Fibroblast of skin of right biceps (primary cell): ENCODE measurements at places on chromosomes 6 and 20.

- DNase-seq = peak; percentile 33
Measured at GRCh38 chr6:131172222-131172621, 37.0 kb downstream of the AKAP7 start.

DNA sequence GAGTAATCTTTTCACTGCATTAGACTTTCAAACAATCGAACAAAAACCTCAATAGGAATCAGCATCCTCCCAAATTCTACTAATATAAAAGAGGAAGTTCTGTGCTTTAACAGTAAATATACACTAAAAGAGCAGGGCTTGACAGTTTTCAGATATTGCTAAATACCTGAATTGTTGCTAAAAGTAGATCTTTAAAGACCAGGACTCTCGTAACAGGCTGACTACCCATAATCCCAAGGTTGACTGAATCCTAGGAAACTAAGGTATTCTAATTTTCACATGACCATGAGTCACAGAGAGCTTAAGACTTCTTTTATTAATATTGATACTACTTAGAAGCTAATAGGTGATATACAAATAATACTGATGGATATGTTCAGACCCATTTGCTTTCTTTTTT, 10.1 kb downstream of the CD164 start:
- no peak for DNase-seq

DNA sequence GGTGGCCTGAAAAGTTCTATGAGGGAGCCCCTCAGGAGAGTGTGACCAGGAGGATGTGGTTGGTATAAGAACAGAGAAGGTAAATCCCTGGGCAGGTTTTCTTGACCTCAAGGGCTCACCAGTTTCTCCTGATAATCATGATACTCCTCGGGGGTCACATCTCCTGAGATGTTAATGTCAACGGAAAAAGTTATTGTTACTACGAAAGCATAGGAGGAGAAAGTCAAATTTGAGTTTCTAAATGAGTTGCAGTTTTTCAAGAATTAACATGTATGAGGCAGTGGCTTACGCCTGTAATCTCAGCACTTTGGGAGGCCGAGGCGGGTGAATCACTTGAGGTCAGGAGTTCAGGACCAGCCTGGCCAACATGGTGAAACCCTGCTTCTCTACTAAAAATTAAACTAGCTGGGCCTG, 23.4 kb downstream of the MGME1 start:
- no peak for DNase-seq

GRCh38 chr6:106275692-106276091, 49.9 kb downstream of the ATG5 start:
- DNase-seq = peak; percentile 61

GRCh38 chr6:149608381-149608982, 40.0 kb downstream of the KATNA1 start:
- no peak for DNase-seq

GRCh38 chr6:15061180-15061641, 184.7 kb upstream of the JARID2 start:
- no peak for DNase-seq

DNA sequence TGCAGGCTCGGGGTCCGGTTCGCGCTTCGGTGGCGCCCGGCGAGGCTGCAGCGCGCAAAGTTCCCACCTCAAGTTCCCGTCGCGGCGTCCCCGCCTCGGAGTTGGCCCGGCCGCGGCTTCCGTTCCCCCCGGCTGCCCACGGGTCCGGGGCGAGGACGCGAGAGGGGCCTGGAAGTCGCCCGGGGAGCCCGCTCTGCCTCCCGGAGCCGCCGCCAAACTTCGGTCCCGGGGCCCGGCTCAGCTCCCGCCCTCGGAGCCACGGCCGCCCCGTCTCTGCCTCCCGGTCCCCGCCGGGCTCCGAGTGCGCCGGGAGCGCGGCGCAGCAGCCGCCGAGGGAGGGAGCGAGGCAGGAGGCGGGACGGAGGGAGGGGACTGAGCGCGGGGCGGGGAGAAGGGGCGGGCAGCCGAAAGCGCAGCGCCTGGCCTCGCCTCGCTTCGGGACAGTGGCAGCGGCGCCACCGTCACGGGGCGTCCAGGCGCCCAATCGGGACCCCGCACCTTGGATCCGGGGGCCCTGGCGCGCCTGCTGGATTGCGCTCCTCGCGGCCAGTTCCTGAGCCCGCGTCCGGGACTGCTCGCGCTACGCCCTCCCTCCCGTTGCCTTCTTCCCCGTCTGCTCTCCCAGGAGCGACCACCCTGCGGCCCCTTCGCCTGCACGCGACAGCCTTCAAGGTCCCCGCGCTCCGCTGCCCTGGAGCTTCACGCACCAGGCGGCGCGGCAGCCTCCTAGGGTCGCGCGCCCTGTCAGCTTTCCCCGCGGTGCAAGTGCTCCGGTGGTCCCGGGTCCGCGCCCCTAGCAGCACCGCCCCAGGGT, at the start of gene KCNG1:
Gene KCNG1, minus strand, starts transcription at position 305 of the 814 bp plus-strand sequence. CDS start 12,769 bp downstream, outside the sequence.
- peak; percentile 90 for DNase-seq

DNA sequence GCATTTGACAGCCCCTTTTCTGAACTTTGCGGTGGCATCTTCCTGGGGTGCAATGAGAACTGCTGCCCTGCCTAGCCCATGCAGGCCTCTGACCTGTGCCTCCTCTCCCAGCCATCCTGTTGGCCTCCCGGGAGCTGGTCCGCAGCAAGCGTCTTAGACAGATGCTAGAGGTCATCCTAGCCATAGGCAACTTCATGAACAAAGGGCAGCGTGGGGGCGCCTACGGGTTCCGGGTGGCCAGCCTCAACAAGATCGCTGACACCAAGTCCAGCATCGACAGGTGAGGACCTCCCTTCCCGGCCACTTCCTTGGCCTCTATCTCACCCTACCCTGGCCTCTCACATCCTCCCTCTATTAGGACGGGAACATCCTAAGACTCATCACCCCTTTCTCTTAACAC, 37.6 kb downstream of the MOCS1 start:
- no peak for DNase-seq

DNA sequence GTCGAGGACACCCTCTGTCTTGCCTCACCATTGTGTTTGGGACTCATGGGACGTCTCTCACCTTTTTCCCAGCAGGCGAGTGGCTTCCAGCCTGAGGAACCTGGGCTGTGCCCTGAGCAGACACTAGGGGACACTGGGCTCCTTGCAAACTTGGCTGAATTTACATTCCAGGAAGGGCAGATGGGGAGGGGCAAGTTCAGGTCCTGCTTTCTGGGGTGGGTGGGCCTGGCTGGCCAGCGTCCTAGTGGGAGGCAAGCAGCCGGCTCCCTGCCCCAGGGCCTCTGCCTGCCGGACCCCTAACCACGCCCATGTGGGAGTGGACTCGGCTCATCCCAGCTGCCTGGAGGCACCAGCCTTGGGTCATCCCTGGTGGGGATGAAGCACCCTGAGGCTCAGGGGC, 48.2 kb upstream of the MLN start:
- no peak for DNase-seq

DNA sequence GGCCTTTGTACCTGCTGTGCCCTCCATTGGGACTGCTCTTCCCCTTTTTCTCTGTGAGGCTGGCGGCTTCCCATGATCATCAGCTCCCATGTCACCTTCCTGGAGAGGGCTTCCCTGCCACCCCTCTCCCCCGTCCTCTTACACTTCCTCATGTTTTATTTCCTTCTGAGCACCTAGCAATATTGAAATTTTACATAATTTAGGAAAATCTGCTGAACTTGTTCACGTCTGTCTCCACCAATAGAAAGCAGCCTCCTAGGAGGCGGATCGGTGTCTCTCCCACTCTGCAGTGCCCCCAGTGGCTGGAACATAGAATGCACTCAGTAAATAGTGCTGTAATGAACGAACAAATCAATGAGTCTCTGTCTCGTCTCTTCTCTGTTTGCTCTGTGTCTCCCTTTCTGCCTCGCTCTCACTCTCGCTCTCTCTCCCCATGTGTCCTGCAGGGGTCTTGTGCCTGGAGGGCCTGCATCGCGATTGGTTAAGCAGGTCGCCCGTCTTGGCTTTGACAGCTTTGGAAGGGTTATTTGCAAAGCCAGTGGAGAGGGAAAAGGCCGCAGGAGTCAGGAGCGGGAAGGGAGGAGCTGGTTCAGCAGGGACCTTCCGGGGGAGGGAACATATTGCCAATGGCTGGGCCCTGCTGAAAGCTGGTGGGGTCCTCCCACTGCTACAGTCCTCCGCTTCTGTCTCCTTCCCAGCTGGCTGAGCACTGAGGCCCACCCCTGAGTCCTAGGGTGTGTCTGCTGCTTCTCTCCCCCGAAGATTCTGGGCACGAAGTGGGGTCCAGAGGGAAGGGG, 12.1 kb upstream of the OCSTAMP start:
- peak; percentile 61 for DNase-seq

- no peak for DNase-seq
Measured at GRCh38 chr20:34744847-34745246, 40.7 kb downstream of the TP53INP2 start.

DNA sequence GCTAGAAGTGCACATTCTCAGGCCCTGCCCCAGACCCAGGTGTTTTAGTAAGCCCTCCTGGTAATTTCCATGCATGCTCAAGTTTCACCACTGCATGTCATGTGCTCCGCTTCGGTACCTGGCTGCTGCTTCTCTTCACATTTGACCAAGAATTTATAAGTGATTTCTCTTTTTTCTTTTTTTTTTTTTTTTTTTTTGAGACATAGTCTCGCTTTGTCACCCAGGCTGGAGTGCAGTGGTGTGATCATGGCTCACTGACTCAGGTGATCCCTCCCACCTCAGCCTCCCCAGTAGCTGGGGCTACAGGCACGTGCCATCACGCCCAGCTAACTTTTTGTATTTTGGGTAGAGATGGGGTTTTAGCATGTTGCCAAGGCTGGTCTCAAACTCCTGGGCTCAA, 16.0 kb downstream of the TM9SF4 start:
- DNase-seq = no peak

DNA sequence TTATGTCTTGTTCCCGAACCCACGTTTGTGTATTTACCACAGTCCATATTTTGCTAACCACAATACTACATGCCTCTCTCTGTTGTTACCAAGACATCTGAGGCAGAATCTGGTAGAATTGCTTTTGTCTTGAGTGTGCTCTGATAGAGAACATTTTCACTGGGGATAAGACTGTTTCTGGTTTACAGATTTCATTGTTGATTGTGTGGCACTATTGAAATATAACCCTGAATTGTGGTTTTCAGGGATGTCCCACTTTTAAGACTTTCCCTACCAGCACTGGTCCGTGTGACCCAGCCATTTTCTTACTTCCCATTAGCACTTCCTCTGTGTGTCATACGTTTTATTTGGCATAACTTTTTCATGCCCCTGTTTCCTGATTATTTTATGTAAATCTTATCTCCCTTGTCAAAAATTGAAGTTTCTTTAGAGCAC, 12.2 kb downstream of the NCOA7 start:
- DNase-seq = peak; percentile 31

DNA sequence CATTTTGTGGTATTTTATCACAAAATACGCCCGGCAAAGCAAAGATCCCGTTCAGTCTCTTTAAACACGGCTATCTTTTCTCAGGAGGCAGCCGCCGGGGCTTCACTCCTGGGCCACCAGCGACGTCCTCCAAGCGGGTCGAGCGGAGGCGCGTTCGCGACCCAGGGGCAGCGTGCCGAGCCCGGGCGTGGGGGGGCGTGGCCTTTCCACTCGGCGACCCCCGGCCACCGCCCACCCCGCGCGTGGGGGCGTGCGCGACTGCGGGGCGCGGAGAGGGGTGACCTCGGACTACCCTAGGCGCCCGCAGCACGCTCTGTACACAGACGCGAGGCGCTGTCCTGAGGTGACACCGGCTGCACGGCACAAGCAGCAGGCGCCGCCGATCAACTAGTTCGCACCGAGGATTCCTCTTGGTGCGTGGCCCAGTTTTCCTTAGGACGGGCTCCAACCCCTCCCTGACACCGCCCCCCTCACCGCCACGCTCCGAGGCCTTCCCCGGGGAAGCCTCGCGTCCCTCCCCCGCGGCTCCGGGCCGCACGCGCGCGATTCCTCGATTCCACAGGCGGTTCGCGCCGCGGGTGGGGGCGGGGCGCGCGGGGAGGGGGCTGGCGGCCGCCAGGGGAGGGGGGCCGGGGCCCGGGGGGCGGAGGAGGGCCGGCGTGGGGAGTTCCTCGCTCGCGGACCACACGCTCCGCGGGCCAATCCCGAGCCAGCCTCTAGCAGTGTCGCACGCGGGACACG, 1.1 kb upstream of the JARID2 start:
- peak; percentile 77 for DNase-seq

DNA sequence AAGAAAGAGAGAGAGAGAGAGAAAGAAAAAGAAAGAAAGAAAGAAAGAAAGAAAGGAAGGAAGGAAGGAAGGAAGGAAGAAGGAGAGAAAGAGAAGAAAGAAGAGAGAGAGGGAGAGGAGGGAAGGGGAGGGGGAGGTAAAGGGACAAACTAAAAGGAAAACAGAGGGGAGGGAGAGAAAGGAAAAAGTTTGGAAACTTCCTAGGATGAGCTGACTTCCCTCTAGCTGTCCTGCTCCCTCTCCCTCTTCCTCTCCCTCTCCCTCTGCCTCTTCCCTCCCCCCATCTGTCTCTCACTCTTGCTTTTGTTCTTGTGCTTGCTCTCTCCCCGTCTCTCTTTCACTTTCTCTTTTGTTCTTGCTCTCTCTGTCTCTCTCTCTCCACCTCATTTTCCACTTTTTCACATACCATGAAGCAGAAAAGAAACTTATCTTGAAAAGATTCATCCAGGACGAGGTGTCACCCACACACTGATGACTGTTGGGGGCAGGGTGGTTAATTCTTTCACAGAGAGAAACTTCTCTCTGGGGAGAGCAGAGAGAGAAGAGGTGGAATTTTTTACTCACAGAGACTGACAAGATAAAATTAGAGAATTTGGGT, 56.4 kb upstream of the DUSP22 start:
- DNase-seq = peak; percentile 35

GRCh38 chr20:63882257-63883200, 12.4 kb upstream of the DNAJC5 start:
- DNase-seq = no peak

DNA sequence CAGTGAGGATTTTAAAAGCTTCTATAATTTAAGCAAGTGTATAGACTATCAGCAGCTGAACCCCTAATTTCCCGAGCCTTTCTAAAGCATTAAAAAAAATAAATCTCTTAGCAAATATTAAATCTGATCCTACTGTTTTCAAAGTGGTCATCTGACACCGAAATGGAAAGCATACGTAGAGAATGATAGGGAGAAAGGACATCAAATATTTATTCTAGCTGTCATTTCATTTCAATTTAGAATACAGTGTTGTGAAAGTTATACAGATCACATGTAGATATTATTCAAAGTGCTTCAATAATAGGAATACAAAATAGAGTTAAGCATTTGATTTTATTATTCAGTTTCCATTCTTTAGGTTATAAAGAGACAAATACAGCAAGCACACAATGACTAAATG, 61.9 kb upstream of the PKIB start:
- DNase-seq = no peak

DNA sequence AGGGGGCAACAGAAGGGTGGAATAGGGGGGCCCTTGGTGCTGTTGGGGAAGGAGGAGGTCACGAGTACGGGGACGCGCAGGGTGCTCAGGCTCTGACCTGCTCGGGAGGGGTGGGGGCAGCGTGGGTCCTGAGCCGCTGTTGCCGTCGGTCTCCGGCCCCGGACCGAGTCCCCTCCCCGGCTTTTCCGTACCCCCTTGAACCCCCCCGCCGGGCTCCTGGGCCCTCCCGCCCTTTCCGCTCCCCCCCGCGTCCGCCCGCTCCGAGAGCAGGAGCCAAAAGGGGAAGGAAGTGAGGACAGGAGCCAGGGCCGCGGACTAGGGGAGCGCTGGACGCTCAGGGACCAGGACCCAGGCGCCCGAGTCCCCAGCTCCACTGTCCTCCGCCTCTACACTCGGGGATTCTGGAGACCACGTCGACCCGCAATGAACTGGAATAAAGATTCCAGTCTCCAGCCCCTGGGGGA, at the start of gene RGL2:
Gene RGL2, minus strand, starts transcription at position 170 of the 464 bp plus-strand sequence. CDS start 332 bp downstream, outside the sequence.
- peak; percentile 63 for DNase-seq

GRCh38 chr20:22559711-22560318, 24.6 kb downstream of the FOXA2 start:
- DNase-seq = no peak
